ENCODE measurements at places on chromosomes 3 and 15. TPM values are rescaled to one million over a fixed set of nuclear protein-coding genes. Genes with fewer than 3 reads are reported as not detected.
A peak's percentile ranks its signal among the peaks of the same experiment; 100 is the strongest.

- DNase-seq: peak; percentile 78
Measured at GRCh38 chr3:156751461-156752025, 74.6 kb upstream of the LEKR1 start.

DNA sequence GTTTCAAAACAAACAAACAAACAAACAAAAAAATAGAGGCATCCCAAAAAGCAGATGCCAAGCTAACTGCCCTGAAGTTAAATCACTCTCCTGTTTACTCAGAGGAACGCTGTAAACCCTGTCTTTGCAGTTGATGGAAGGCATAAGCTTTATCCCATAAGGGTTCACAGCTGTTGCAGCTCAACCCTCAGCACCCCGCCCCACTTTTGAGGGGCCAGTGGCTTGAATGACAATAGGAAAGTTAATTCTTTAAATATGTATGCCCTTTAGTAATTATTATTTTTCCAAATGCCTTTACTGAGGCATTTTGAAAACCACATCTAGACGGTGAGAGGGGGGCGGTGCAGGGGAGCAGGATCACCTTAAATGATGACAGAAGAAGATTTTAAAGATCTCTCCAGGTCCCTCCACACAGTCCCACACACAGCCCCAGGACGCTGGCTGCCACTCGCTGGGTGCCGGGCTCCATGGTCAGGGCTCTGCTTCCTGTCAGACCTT, 272.1 kb downstream of the FAM43A start:
- no peak for DNase-seq

- peak; percentile 13 for DNase-seq
Measured at GRCh38 chr15:101723171-101723873, 951 bp downstream of the TARS3 start.

DNA sequence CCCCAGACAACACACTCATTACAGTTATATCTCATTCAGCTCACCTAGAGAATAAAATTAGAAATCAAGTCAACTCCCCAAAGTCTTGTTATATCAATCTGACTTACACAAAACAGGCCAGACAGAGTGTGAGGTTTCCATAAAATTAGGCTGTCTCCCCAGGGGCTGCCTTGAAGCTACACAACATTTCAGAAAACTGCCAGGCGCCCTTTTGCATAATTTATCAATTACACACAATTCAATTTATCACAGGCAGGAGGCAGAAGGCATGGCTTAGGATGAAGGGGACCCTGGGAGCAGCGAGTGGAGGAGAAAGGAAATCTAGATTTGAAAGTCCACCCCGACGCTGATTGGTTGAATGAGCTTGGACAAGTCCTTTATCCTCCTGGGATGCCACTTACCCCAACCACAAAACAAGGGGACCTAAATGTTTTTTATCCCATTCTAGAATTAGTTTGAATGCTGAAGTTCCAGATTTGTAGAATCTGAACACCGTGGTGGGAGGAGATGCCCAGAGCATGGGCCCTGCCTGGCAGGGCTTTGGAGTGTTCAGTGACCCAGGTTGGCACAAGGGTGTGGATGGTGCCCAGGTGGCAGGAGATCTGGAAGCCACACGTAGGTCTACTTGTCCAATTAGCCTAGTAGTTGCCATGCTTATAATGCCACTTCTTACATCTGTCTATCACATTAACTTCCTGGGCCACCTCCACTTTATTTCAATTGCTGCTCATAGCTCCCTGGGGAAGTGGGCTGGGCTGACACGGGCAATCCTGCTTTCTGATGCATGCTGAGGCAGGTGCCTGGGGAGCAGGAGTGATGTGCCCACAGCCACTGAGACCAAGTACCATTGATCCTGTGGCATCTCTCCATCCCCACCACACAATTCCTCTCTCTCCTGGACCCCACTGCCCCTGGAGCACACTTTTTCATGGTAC, 119.8 kb upstream of the TLE3 start:
- no peak for DNase-seq

The MME gene
- 55.5 TPM for total RNA-seq

GRCh38 chr3:55162031-55162795, 234.4 kb upstream of the LRTM1 start:
- DNase-seq: no peak

The GPR62 gene
- total RNA-seq: 0.20 TPM

DNA sequence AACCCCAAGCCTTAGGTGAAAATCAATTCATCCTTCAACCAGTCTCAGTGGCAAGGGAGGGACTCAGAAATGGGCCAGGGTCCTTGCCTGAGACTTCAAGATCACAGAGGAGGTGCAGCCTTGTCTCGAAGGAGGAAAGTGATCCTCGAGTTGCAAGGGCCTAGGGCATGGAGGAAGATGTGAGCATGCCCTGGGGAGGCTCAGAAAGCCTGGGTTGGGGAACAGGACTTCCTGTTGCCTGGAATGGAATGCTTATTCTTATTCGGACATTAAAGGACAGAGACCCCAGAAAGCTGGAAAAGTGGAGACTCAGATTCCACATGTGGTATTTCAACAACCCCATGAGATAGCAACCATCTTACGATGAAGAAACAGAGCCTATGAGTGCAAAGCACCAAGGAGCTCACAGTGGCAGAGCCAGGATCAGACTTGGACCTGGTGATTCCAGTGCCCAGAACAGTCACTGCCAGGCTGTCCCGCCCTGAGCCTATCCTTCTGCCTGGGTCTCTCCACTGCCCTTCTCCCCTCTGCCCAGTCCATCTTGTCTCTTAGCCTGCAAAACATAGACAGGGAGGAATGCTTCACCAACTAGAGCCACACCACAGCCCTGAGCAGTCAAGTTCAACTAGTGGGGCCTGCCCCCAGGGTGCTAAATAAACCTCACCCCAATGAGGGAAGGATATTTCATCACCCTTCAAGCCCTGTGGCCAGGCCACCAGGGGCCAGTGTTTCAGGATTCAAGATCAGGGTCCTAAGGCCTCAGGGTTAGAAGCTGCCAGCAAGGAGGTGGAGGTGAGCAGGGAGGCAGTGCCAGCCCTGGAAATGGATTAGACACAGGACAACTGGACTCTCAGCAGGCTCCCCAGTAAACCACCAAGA, 21.9 kb downstream of the DAPK2 start:
- no peak for DNase-seq

DNA sequence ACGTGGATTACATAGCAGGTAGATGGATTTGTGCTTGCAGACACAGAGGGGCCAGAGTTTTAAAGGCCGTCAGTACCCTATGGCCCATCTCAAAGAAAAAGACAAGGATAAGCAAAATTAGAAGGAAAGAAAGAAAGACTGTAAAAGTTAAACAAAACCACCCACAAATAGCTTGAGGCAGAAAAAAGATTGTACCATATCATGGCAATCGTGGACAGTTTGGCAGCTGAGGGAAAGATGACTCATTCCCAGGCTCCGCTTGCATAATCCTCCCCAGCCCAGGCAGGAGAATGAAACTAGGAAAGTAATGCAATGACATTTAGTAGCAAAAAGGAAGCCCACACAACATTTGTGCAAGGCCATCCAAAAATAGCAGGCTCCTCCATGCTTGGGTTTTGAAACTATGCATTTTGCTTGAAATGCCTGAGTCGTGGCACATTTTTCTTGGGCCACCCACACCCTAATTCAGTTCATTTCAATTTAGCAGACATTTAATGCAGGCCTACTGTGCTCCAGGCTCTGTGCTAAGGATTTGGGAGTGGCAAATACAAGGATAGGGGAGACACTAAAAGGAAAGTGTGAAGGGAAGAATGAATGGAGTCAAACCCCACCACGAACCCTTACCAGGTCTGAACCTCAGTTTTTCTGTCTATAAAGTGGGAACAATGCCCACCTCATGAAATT, 40.9 kb upstream of the SMAD3 start:
- peak; percentile 90 for DNase-seq

DNA sequence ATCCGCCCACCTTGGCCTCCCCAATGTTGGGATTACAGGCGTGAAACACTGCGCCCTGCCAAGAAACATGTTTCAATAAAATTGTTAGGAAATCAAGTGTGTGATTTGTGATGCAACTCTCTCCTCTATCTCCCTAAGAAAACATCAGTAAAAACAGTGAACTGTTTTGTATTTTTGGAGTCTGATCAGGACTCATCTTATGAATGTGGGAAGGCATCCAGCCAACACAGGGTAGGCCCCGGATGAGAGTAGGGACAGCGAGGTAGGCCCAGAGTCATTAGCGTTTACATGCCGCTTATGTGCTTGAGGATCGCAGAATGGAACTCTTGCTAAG, 884 bp upstream of the GLYCTK start:
- no peak for DNase-seq

The RTP1 gene
- total RNA-seq: not detected

All from skin of body (tissue), 3 donors.